ENCODE measurements at places on chromosomes 5 and 9. TPM values are rescaled to one million over a fixed set of nuclear protein-coding genes. Genes with fewer than 3 reads are reported as not detected.

DNA sequence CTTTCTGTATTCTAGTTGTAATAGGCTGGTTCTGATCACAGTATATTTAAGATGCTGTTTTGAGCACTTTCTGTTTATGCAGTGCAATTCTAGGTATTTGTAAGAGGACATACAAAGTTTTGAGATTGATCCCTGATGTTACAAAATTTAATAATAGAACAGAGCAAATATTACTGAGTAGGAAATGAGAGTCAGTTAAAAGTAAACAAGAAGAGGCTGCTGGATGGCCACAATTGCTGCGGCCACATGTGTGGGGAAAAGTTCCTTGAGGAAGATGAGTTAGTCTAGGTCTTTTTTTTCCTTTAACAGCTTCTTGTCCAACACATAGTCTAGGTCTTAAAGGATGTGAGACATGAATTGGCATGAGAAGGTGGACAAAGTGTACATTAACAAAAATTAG is 11.3 kb downstream of the EHMT1 start:
- DNase-seq = no peak

NR5A1 gene
- not detected for polyA plus RNA-seq

DNA sequence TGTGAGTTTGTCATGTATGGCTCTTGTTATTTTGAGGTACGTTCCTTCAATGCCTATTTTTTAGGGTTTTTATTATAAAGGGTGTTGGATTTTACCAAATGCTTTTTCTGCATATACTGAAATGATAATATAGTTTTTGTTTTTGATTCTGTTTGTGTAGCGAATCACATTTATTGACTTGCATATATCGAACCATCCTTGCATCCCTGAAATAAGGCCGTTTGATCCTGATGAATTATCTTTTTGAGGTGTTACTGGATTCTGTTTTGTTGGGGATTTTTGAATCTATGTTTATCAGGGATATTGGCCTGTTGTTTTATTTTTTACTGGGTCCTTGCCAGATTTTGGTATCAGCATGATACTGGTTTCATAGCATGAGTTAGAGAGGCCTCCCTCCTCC is 25.9 kb downstream of the SELENOP start:
- DNase-seq = no peak

TLR4 gene
- 214 TPM for polyA plus RNA-seq

DNA sequence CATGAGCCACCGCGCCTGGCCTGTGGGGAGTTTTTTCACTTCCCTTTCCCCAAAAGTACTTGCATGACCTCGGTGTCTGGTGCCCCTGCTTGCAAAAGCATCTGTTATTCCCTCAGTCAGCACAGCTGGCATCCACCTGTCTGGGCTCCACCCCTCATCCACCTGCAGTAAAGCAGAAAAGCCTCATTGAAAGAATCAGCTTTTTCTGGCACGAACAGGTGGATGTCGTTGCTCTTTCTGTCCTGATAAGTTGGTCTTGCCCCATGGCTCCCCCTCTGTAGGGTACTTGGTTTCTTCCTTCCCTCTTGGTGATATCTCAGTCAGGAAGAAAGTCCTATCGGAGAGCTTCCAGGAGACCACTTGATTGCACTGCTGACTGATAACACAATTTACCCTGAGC is 37.4 kb downstream of the WWC1 start:
- no peak for DNase-seq

- DNase-seq = no peak
Observed at GRCh38 chr5:35218981-35219380, 11.3 kb downstream of the PRLR start.

- no peak for DNase-seq
Observed at GRCh38 chr5:68368311-68369022, 152.9 kb downstream of the PIK3R1 start.

- no peak for DNase-seq
Observed at GRCh38 chr5:54615381-54615780, 97.8 kb downstream of the SNX18 start.

DNA sequence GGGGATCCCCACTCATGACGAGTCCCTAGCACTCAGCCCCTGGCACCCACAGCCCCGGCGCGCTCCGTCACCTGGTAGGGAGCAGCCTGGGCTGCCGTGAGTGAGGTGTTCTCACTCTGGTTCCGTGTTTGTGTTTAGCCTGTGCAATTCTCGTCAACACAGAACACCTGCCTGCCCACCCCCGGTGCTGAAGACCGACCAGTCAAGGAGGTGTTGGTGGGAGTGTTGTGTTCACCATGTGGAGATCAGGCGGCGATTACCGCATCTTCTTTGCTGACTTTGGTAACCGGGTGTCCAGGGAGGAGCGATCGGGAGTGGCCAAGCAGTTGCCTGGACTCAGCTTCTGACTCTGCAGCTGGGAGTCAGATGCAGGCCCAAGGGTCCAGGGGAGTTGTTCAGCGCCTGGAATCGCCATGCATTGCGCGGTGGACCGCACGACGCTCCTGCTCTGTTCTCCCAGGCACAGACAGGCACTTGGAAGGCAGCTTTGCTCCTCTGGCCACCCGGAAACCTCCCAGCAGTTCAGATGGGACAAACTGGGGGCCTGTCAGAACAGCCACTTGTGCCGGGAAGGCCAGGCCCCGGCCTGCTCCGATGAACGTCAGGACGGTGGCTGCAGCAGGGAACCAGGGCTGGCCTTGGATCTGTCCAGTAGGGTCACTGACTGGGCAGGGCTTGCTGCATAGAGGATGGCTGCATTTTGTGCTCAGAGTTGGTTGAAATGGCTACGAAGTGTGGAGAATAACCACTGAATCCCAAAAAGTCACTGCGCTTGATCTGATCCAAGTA is 28.2 kb downstream of the EXOC3 start:
- DNase-seq = no peak

- DNase-seq = no peak
Observed at GRCh38 chr9:37369671-37370070, 52.8 kb upstream of the GRHPR start.

GRCh38 chr9:68969538-68969937 is 44.4 kb downstream of the PRKACG start:
- DNase-seq = no peak

CBY3 gene
- polyA plus RNA-seq = not detected

- DNase-seq = peak; percentile 88
Observed at GRCh38 chr5:177389241-177390169, 5.3 kb downstream of the SLC34A1 start.

GRCh38 chr9:112793213-112793810 is 42.8 kb downstream of the SNX30 start:
- peak; percentile 66 for DNase-seq
